Brain microvascular endothelial cell (primary cell): ENCODE measurements at places on chromosomes 6 and 20.
A peak's percentile ranks its signal among the peaks of the same experiment; 100 is the strongest.

- DNase-seq: no peak
These were observed 719.1 kb downstream of the CD109 start for GRCh38 chr6:74415056-74415455.

DNA sequence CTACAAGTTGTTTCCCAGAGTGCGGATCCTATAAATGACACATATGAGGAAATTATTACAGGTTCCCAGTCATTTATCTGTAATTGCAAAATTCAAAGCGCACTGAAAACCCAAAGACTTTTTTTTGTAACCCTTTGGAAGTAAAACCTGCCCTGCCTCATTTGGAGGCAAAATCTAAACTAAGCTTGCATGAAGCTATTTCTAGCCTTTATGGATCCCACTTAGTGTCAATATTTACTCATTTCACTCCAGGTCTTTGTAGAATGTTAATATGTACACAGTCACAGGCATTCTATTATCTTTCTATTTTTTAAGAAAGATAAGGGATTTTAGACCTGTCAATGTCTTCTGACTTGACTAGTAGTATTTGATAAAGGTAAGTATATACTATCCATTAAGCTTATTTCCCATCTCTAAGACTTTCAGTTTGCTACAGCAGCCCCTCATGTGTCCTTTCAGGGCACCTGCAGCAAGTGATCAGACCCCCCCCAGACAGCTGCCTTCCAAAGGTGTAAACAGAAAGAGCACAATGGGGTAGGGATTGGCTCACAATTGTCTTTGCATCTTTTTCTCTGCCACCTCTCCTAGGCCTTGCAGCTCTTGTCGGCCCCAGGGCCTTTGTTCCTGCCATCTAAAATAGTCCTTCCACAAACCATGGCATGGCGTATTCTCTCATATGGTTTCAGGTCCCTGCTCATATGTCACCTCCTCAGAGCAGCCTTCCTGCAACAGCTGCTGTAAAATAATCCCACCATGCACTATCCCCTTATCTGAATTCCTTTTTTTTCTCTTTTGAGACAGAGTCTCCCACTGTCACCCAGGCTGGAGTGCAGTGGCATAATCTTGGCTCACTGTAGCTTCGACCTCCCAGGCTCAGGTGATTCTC, 1.3 kb upstream of the REPS1 start:
- DNase-seq: no peak

- DNase-seq: no peak
These were observed 34.5 kb upstream of the DUSP22 start for GRCh38 chr6:257774-258173.

DNA sequence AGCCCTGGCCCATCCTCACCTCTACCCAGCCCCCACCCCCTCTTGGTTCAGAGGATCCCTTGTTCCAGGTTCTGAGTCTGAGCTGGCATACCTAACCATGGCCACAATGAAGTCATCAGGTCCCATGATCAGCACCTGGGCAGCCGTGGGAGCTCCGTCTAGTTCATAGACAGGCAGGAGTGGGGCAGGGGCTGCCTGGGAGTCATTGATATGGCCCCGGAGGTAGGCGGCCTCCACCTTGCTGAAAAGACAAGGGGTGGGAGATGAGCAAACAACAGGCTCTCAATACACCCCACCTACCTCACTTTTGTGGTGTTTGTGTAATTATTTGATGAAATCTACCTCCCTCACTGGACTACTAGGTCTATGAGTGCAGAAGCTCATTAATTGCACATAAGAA, 20.4 kb downstream of the GGT7 start:
- no peak for DNase-seq

- DNase-seq: peak; percentile 63
These were observed 5.1 kb downstream of the DIDO1 start for GRCh38 chr20:62921119-62921687.

- no peak for DNase-seq
These were observed 86.0 kb upstream of the SALL4 start for GRCh38 chr20:51888291-51888690.

GRCh38 chr20:32564921-32565734, 20.0 kb downstream of the NOL4L start:
- no peak for DNase-seq

DNA sequence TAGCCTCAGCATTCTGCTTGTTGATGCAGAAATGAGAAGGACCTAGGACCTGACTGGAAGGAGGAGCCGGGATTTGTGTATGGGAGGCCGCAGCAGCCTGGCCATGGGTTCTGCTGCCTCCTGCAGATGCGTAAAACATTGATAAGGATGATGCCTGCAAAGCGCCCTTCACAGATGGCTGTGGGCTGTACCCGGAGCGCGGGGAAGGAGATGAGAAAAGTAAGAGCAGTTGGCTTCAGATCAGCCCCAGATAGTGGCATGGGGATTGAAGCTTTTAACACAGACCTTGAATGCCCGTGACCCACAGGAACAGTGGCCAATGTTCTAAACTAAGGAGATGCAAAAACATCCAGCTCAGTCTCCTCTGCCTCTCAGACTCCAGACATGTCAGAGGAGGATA, 136.4 kb upstream of the KCNG1 start:
- DNase-seq: no peak

DNA sequence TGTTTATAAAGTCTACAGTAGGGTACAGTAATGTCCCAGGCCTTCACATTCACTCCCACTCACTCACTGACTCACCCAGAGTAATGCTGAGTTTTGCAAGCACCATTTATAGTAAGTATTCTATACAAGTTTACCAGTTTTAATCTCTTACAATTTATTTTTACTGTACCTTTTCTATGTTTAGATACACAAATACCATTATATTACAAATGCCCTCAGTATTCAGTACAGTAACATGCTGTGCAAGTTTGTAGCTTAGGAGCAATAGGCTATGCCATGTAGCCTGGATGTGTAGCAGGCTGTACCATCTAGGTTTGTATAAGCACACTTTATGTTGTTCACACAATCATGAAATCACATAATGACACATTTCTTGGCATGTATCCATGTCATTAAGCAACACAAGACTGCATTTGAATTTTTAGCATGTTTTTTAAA, 673.6 kb downstream of the CD109 start:
- peak; percentile 86 for DNase-seq

GRCh38 chr6:138107078-138107751, at the start of gene PERP:
PERP (minus strand) TSS chr6:138107419; CDS start chr6:138107340, 79 bp downstream.
- peak; percentile 15 for DNase-seq

DNA sequence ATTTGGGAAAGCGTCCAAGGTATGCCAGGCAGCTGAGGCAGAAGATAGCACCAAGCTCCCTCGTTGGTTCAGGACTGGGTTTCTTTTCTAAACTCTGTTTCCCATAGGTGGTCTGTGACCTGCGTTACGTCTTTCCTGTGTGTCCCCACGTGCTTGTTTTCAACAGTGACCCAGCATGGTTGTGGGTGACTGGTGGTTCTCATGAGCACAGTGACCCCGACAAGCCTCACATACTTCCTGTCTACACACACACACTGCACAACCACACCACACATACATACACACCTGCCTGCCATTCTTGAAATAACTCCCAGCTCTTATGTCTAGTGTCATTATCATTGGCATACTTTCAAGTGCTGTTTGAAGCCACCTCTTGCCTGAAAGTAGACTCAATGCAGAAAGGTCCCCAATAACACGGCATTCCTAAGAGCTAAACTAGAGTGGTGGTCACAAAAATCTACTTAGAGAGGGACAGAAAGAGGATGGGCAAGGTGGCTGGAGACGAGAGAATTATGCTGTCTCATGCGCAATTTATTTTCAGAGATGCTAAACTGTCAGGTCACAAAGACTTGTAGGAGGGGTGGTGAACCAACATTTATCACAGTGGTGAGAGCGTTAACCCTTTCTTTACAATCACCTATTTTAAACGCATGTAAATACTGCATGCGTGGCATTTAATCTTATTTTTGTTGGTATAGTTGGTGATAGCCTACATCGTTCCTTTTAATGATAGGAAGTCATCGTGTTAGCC, 66.7 kb downstream of the GCNT2 start:
- DNase-seq: no peak

- peak; percentile 53 for DNase-seq
These were observed 193.5 kb downstream of the UNC5CL start for GRCh38 chr6:40845553-40845952.
